ENCODE measurements at places on chromosomes 2 and 18.
A peak's percentile ranks its signal among the peaks of the same experiment; 100 is the strongest.

DNA sequence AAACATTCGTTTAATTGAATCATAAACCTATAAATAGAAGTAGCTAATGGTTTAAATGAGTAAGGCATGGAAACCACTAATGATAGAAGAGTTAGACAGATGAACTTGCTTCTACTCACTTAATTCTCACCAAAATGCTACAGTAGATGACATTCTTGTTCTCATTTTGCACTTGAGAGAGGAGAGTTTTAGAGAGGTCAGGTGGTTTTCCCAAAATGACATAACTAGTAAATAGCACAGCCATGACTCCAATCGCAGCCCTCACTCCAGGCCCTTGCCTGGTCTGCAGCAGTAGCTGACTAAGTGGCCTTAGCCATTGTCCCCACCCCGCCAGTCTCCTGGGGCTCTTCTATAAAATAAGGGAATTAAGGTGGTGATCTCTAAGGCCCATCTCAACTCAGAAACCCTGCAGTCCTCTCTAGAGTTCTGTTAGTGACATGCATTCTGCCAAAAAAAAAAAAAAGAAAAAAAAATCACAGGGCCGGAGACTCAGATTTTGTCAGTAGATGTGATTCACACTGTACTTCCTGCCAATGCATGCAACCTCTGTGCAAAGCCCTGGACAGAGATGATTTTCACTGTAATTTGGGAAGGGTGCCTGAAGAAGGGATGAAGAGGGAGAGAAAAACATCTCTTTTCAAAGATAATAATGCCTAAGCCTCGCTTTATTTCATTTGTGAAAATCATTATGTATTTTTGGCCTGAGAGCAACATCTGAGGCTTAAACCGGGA lies 221.8 kb downstream of the ANAPC1 start:
- no peak for DNase-seq

DNA sequence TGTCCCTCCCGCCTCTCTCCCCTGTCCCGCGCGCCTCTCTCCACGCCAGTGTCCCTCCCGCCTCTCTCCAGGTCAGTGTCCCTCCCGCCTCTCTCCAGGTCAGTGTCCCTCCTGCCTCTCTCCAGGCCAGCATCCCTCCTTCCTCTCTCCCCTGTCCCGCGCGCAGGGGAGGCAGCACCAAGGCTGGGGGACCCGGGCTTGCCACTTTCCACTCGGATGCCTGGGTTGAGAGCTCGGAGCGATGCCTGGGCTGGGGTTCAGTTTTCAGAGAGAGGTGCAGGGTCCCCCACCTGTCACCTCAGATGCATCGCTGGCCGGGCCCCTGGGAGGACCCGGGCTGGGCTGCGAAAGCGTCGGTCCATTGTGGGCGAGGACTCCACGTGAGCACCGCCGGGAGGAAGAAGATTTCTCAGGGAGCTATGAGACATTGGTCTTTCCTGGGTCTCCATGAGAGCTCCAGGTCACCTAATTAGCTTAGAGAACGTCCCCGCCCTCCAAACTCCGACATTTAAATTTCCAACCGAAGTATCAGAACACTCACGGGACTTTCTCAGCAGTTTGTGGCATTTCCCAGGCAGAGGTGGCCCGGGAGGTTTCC lies 2.1 kb downstream of the FBLN7 start:
- DNase-seq: no peak

DNA sequence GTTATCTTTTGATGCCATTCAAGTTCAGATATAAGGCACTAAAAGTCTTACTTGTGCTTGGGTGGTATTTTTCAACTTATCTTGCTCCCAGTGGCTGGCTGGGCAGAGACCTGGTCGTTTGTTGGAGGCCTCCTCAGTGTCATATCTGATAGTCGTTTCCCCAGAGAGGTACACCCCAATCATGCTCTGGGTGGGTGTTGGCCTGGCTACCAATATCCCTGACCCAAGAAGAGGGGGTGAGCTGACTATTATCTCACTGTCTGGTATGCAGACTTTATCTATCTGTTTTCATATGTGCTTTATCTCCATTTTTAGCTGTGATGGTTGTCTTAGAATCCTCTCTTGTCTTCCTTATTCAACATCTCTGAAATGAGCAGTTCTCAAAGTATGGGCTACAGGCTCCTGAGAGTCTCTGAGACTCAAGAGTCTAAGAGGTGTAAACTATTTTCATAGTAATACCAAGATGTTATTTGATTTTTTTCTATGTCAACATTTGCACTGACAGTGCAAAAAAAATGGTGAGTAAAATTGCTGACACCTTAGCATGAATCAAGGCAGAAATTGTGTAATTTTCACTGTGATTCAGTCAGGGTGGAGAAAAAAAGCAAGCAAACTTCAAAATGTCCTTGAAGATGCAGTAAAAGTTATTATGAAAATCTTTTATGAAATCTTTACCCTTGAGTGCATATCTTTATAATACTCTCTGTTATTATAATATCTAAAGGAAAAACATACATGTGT lies 12.3 kb upstream of the PLEK start:
- DNase-seq: no peak

- DNase-seq: no peak
These were observed 85.9 kb downstream of the FANCL start for GRCh38 chr2:58155160-58155778.

GRCh38 chr2:132521341-132521740 lies 104.7 kb downstream of the GPR39 start:
- no peak for DNase-seq

DNA sequence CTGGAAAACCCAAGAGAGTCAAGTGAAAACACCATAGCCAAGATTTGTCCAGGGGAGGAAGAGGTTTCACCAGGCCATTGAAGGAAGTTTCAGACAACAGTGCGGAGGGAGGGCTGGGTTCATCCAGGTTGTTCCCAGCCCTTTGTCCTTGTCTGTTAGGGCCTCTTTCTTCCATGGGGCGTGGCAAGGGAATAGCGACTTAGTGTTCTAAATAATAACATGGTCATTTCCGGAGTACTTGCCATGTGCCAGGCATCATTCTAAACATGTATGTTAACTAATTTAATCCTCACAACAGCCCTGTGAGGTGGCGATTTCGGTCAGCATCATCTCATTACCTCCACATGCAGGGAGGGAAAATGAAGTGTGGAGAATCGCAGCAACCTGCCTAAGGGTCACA lies 77.3 kb downstream of the TCF7L1 start:
- DNase-seq: no peak

- DNase-seq: no peak
These were observed 246.9 kb downstream of the ACKR3 start for GRCh38 chr2:236816197-236817170.

- DNase-seq: no peak
These were observed 59.1 kb downstream of the CABLES1 start for GRCh38 chr18:23194155-23194996.

DNA sequence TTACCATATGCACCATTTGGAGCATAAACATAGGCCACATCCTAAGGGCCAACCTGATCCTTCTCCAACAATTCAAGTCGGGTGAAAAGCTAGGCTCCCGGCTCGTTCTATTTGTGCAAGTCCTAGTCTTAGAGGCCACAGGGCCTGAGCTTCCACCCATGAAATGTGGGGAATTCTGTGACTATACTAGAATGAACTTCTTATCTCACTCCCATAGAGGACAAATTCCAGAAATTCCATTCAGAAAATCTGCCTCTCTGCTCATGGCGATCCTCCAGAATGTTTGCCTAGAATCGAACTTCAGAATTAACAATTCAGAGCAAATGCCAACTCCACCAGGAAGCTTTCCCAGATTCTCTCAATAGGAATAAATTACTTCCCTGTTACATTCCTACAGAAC lies 187.9 kb downstream of the BCL11A start:
- DNase-seq: no peak

DNA sequence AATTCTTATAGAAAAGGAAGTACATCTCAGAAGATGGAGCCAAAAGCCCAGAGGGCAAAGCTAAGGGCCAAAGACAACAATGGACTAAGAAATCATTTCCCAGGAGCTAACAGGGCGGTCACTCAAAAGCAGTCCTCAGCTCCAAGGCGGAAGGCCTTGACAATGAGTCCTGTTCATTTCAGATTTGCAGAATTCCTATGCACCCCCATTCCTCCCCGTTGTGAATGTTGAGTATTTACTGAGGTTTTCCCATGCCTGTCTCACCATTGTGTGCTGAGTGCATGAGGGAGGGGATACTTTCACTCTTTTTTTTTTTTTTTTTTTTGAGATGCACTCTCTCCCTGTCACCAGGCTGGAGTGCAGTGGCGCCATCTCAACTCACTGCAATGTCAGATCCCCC lies 18.8 kb upstream of the DTNB start:
- no peak for DNase-seq

GRCh38 chr18:44696892-44697291 lies 16.2 kb downstream of the SETBP1 start:
- DNase-seq: no peak

- DNase-seq: no peak
These were observed 3.0 kb upstream of the ASPRV1 start for GRCh38 chr2:69964353-69964841.

DNA sequence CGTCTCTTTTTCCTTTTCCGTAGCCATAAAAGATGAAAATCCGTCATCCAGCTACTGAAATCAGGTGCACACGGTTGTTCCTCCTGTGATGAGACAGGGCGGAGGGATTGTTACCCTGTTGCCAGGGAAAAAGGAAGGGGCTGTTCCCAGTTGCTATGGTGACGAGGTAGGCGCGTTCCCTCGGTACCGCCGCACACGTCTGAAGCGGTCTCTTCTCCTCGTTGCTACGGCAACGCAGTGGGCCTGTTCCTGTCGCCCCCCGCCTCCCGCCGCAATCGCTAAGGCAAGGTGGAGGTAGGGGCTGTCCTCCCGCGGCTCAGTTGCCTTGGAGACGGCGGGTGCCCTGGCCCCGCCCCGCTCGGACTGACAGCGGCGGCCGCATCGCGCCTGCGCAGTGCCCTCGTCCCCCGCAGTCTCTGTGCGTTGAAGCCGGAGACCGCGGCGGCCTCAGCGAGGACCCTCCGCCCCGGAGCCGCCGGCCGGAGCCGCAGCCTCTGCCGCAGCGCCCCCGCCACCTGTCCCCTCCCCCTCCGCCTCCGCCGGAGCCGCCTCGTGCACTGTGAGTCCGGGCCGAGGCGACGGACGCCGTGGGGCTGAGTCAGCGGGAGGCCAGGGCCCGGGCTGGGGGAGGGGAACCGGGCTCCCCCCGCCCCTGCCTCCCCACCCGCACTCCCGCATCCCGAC lies at the start of gene MAPRE3:
TSS of gene MAPRE3 (plus strand) at position 394 of the 684 bp plus-strand sequence. CDS start 51,582 bp downstream, outside the sequence.
- DNase-seq: peak; percentile 53

DNA sequence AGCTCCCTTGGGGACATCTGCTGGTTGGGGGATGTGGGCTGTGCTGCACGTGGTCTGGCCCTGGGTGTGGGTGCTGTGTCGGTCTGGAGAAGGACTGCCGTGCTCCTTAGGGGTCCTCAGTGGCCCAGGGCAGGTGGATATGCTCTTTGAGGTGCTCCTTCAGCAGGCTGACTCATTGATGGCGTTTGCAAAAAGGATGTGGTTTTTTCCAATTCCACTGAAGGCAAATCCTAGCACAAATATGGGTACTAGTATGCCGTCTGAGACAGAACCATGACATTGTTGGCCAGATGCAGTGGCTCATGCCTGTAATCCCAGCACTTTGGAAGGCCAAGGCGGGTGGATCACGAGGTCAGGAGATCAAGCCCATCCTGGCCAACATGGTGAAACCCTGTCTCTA lies 3.3 kb downstream of the PPP1R7 start:
- DNase-seq: no peak

- DNase-seq: no peak
These were observed 12.5 kb downstream of the BABAM2 start for GRCh38 chr2:27903018-27903417.

DNA sequence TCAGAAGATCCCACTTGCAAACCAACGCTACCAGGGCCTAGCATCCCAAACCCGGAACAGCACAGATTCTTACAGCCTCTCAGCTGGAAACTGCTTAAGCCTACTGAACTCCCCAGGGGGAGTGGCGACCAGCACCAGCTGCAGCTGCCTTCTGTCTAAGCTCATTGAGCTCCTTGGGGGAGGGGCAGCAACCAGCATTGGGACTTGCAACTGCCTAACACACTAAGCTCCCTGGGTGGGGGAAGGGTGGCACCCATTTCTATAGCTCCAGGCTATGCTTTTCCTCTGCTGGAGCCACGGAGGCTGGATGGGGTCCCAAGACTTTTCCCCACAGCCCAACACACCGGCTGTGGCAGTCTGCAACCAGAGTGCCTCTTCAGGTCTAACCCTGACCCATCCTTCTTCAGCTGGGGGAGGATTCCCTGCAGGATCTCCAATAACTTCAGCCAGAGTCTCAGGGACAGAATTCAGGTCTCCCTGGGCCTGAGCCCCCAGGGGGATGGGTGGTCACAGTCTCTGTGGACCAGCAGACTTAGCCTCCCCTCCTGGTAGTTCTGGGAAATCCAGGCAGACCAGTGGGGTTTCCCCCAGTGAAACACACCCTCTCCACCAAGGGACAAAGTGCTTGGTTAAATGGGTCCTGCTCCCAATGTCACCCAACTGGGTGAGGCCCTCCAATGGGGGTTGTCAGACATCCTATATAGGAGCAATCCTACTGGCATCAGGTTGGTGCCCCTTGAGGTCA lies 45.9 kb upstream of the ITGA4 start:
- DNase-seq: no peak

DNA sequence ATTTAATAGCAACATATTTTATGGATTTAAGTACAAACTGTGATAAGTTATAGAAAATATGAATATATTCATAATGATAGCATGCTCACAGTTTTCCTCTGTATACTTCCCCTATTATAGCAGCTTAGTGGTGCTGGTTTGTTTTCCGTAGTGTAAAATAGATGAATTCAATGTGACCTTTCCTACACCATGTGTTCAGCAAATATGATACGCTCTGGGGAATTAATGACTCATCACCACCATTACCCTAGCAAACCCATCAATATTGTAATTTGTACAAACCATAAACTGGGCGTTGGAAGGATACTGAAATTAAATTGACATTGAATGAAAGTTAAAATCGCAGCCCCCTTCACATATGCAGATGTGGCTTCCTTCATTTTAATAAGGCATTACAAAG lies 58.7 kb upstream of the CDH19 start:
- no peak for DNase-seq

- no peak for DNase-seq
These were observed 102.9 kb upstream of the RAB6C start for GRCh38 chr2:129876541-129876940.

DNA sequence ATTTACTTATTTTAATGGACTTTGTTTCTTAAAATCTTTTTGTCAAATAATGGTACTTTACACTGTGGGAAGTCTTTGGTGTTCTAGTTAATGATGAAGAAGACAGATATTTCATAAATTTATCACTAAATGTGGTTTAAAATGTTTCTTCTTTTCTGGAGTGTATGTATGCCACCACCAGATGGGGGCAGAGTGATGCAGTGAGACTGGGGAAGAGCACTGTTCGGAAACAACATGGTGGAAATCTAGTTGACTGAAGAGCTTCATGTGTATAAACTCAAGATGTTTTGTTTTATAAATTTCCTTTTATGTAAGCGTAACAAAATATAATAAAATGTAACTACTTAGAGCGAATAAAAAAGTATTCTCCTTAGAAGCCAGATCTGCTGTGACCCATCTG lies 195.1 kb downstream of the KCNE4 start:
- no peak for DNase-seq

DNA sequence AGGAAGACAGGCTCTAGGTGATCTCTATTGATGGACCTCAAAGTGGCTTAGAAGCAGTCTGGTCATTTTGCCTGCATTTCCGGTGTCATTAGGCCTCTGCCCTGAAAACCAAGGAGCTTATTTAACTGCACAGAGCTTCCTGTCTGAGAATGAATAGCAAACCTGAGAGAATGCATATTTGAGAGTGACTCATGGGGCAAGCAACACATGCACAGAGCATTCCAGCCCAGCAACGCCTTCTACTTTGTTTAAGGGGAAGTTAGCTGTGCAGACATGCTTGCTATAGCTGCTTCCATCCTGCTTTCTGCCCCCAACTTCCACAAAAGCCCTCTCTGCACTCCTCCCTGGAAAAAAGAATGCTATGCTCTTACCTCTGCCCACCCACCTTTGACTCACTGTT lies 232.8 kb downstream of the GRB14 start:
- DNase-seq: no peak

- no peak for DNase-seq
These were observed 6.3 kb downstream of the IL1RL2 start for GRCh38 chr2:102193074-102193473.
